ENCODE measurements at places on chromosomes 11 and 22. TPM values are rescaled to one million over a fixed set of nuclear protein-coding genes. Genes with fewer than 3 reads are reported as not detected.

The SLC22A8 gene
- not detected for total RNA-seq

The PATE4 gene
- total RNA-seq = not detected

The SHANK2 gene
- total RNA-seq = 0.19 TPM

The CSRP3 gene
- total RNA-seq = not detected

The SPI1 gene
- total RNA-seq = under 0.01 TPM

The TMX2 gene
- 66.9 TPM for total RNA-seq

The OR6A2 gene
- 0.38 TPM for total RNA-seq

The RASSF10 gene
- 0.67 TPM for total RNA-seq

The SERPING1 gene
- not detected for total RNA-seq

The DCHS1 gene
- total RNA-seq = 58.5 TPM

The ARHGAP20 gene
- total RNA-seq = 2.7 TPM

The PRR33 gene
- not detected for total RNA-seq

The GNAZ gene
- total RNA-seq = 1.3 TPM

The SLCO2B1 gene
- 0.57 TPM for total RNA-seq

The DDTL gene
- total RNA-seq = 1.3 TPM

The TRIM48 gene
- not detected for total RNA-seq

The IL17REL gene
- under 0.01 TPM for total RNA-seq

The FADS3 gene
- 165 TPM for total RNA-seq

The TSSK2 gene
- not detected for total RNA-seq

The SAA4 gene
- not detected for total RNA-seq

The ISX gene
- not detected for total RNA-seq

The SYTL2 gene
- total RNA-seq = 1.6 TPM

The GNB1L gene
- 6.9 TPM for total RNA-seq

The TMPRSS13 gene
- total RNA-seq = not detected

The RFPL3 gene
- not detected for total RNA-seq

The C22orf15 gene
- not detected for total RNA-seq
